Fibroblast of the conjunctiva (primary cell): ENCODE measurements at places on chromosomes 7 and 10.

DNA sequence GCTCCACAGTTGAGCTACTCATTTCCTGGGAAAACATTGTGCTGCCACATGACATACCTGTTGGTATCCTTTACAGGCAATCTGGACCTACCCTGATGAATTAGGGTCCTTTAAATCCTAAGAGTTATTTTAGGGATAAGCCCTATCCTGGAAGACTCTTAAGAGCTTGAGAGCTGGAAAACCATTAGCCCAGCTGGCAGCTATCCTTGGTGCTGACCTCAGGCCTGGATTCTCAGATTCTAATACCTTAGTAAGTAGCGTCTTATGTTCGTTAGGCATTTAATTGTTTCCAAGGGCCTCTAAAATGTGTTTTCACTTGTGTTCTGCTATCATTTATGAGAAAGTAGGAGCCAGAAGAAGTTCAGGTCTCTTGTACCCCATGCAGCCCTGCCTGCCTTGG is 93.0 kb upstream of the SORCS3 start:
- DNase-seq = no peak

DNA sequence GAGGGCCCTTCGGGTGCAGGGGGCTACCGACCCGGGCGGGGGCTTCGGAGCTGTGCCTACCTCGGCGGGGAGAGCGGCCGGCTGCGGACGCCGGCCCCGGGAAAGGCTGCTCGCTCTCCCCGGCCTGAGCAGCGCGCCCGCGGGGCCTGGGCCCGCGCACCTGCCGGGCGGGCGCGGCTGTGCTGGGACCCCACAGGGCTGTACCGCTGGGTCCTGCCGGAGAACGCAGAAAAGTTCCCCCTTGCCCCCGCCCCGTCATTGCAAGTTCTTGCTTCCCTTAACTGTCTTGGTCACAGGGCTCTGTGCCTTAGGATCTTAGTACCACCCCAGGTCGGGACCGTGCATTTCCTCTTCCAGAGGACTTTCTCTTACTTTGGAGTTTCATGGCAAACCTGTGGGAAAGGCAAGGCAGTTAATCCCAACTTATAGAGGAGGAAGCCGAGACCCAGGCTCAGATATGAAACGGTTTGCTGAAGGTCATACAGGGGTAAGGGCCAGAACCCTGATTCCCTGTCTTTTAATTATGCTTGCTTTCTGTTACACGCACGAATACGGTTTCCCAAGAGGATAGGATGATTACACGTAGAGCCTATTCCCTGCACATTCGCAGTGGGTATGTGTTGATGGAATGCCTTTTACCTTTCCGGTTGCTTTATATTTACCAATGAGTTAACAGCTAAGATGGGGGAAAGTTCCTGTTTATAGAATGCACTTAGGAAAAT is 652 bp downstream of the PCGF5 start:
- DNase-seq = no peak

- no peak for DNase-seq
These were observed 2.2 kb downstream of the GTF2IRD1 start for GRCh38 chr7:74455928-74456327.

- no peak for DNase-seq
These were observed 847 bp downstream of the BTAF1 start for GRCh38 chr10:91924212-91925021.

DNA sequence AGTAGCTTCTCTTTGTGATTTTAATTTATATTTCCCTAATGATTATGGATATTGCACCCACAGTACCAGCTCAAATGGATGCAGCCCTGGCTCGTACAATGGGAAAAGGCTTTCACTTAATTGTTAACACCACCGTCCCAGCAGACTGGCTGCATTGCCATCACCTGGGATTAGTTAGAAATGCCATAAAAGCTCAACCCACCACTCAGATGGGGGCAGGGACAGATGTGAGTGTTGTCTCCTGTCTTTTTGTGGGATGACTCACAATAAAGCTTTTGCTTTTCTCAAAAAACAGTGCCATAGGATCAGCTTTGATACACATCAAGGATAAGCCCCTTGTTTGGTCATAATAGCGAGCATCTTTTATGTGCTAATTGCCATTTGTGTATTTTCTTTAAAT is 729.1 kb downstream of the TNS3 start:
- DNase-seq = no peak
